Body of pancreas (tissue), 4 donors: ENCODE measurements at places on chromosomes 2 and 18. TPM values are rescaled to one million over a fixed set of nuclear protein-coding genes. Genes with fewer than 3 reads are reported as not detected.

- no peak for DNase-seq
Observed at GRCh38 chr2:225074366-225074765, 32.1 kb upstream of the DOCK10 start.

- no peak for DNase-seq
Observed at GRCh38 chr18:4586731-4587130, 131.6 kb upstream of the DLGAP1 start.

- no peak for DNase-seq
Observed at GRCh38 chr2:177000061-177000714, 212.4 kb upstream of the HNRNPA3 start.

DNA sequence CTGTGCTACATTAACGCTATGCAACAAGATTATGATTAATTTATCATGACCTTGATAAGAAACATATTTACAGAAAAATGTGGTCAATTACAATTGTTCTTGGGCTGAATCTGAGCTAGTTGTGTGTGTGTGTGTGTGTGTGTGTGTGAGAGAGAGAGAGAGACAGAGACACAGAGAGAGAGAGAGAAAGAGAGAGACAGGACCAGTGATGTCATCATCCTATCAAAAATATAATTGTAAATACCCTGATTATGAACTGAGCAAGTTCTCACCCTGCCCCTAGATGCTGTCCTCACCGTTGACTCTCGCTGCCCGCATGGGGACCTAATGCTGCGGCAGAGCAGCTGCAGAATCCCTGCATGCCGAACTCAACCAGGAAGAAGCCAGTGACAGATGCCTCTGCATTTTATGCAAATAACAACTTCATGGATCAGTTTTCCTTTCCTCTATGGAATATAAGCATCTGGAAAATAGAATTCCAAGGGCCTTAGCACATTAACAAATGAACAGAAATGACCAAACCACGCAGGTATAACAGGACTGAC lies 512.5 kb downstream of the PLCL1 start:
- no peak for DNase-seq

- no peak for DNase-seq
Observed at GRCh38 chr18:74722237-74722636, 124.6 kb downstream of the ZNF407 start.

GRCh38 chr18:68494802-68495581 lies 219.9 kb downstream of the TMX3 start:
- no peak for DNase-seq

GRCh38 chr2:41068740-41069139 lies 616.9 kb upstream of the SLC8A1 start:
- DNase-seq: no peak

GRCh38 chr2:46169467-46169866 lies 127.7 kb upstream of the EPAS1 start:
- DNase-seq: no peak

DNA sequence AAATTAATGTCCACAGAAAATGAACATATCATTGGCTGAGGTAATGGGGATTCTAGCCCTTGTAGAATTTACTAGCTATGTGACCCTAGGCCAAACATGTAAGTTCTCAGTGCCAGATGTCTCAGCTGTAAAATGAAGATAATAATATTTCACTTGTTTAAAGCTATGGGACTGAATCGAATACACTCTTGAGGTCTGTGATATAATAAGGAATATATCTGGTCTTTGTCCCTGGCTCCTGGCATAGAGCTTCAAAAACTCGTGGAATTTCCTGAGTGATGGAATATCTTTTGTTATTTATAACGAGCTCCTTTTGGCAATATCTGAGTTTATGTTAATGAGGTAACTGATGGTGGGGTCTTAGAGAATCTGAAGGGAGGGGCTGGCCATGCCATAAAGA lies 201.4 kb upstream of the CYP26B1 start:
- no peak for DNase-seq

DNA sequence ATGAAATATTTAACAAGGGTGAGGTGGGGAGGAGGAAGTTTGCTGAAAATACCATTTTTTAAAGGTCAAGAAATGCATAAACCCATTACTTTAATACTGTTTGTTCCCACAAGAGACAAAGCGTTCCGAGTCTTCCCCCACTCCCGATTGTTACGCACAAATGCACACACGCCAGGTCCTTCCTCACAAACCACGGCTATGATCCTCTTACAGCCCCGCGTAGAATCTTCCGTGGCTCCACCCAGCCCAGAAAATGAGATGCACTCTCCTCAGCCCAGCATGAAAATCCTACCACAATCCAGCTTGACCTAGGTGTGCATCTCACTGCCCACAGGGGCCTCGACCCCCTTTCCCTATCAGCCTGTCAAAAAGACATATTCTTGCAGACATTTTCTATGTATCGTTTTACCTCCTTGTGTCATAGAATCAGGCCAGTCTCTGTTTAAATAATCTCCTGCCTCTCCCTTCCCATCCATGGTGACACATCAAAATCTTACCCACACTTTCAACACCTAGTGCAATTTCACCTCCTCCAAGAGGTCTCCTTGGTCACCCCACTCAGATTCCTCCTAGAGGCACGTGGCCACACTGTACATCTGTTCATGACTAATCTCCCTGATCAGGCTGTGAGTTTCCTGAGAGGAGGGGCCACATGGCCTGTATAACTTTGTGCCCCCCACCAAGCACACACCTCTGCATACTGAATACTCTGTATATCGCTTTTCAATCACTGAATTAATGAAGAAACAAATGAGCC lies 491.0 kb upstream of the KLHL29 start:
- DNase-seq: no peak

FBXO11 gene
- total RNA-seq: 41.0 TPM

DLX1 gene
- total RNA-seq: not detected
